Effector CD4-positive, alpha-beta T cell (primary cell): ENCODE measurements at places on chromosomes 5 and 9.

DNA sequence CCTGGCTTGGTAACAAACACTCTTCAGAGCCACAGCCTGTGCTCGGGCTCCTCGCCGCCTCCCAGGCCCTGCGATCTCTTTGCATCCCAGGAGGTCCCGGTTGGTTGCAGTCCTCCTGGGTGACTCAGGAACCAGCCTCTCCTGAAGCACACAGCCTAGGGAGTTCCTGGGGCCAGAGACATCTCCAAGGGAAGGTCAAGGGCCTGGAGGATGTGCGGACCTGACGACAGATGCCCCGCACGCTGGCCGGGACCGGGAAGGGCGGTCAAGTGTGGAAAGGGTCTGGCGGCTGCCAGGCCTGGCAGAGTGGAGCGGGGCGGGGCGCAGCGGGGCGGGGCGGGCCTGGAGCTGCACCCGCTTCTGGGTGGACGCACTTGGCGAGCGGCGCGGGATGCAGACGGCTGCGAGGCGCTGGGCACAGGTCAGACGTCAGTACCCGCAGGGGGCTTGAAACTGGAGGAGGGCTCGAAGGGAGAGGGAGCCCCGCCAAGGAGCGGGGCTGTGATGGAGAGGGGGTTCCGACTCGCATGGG, 45.0 kb upstream of the PRSS3 start:
- DNase-seq, result no peak

GRCh38 chr5:150653145-150653761, 7.8 kb upstream of the MYOZ3 start:
- no peak for DNase-seq

DNA sequence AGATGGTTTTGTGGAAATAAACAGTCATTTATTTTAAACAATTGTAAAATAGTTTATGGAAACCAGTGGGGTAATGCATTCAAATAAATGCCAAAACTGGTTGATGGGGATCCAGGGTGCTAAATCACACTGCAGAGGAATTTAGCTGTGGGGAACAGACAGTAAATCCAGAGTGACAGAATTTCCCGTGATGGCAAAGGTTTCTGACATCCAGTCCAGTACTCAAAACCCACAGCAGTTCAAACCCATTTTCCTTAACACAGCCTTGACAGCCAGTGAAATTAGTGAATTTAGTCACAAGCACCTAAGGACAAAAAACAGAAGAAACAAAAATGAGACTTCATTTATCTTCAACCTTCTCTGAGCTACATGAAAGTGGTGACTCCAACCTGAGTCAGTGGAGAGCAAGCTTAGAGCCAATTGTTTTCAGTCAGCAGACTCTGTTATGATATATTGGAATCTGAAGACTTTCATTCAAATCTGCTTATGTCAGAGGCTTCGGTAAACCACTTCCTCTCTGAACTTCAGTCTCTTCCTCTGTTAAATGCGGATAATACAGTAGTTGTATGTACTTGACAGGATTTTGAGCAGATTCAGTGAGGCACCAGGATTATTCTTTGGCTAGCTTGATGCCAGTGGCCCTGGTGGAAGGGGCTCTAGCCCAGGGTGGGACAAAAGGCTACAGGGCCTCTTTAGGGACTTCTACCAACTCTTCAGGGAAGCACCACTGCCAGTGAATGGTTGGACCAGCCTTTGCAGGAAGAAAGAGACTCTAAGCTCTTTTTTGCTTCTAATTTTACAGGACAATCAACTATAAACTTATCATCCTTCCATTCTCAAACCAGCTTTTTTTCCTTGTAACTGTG, 185.3 kb downstream of the MAPKAP1 start:
- no peak for DNase-seq

- DNase-seq, result no peak
These were observed 174.3 kb upstream of the PIK3R1 start for GRCh38 chr5:68041293-68041692.

- DNase-seq, result no peak
These were observed 20.8 kb downstream of the CKMT2 start for GRCh38 chr5:81253875-81254274.
